ENCODE measurements at places on chromosomes 16 and 17. TPM values are rescaled to one million over a fixed set of nuclear protein-coding genes. Genes with fewer than 3 reads are reported as not detected.

Gene FOXL1
- total RNA-seq, result not detected

Gene PDIA2
- total RNA-seq, result not detected

Gene CRYM
- total RNA-seq, result not detected

DNA sequence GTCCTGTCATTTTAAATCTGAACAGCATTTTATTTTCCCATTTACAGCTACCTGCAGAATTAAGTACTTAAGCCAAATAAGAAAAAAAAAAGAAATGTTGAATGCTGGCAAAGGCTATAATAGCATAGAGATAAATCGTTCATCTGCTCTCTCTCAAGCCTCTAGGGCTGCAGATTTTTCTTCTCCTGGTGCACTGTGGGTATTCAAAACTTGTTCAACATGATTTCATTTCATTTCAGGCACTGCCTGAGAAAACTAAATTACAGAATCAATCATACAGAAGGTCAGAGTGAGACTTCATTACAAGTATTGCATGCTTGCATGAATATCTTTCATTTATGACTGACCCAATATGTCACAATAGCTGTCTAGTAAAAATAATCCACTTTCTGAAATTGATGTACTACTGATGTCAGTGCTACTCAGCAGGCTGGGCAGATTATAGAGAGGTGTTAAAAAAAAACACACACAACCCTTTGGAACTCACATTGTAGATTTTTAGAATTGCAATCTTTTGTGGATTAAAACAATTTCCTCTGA, 86.2 kb downstream of the TOX3 start:
- DNase-seq, result no peak

- DNase-seq, result peak; percentile 86
These were observed 4.9 kb downstream of the SDK2 start for GRCh38 chr17:73639322-73639721.

DNA sequence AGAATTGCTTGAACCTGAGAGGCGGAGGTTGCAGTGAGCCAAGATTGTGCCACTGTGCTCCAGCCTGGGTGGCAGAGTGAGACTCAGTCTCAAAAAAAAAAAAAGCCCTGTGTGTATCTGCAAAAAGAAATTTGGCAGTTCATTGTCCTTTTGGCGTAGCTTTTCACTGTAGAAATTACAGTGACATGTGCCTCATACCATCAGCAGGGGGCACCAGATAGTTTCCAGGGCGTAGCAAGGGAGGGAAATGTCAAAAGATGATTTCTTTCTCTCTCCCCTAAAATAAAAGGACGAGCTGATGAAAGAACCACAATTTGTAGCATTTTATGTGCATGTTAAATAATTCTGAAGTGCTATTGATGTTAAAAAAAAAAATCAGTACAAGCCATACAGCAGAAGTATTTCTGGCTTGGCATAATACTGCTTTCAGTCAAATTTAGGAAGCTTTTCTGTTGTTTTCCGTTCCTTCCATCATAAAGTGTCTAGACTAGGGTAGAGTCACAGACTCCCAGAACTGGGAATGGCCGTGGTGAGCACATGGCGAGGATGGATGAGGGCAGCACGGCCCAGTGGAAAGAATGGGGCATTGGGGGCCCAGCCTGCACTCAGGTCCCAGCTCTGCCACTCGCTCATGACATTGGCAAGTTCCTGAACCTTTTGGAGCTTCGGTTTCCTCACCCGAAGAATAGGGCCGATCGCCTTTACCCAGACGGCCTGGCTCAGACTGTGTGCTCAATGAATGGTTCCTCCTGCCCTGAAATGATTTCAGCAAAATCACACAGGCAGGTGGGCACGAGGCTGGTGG, 59.8 kb upstream of the RPH3AL start:
- peak; percentile 19 for DNase-seq

DNA sequence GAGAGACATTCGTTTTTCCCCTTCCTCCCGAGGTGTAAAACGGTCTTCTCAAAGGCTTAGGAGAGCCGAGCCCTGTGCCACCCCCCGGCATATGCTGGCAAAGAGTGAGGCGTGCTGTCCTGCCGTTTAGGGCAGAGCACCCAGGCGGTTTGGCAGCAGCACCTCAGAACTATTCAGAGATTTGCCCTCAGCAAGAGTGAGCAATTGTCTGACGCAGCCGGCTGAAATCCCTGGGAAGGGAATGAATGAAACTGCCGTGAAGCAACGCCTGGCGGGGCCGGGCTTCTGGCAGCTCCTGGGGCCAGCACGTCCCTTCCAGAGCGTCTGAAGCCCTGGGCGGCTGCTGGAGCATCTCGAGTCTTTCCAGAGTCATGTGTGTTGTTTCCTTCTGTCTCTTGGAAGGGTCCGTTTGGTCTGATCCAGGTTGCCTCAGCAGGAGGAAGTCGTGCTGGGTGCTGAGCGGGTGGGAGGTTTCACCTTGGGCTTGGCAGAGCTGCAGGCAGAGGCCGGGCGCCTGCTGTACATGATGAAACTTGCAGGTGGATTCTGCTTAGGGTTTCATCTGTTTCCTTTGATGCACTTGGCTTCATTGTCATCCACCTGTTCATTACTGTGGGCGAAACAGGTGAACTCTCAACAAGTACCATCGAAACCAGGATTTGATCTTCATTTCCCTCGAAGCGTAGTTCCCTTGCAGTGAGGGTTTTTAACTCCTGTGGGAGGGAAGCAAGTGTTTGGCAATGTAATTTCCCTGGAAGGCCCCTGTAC, 35.4 kb downstream of the TBCD start:
- DNase-seq, result peak; percentile 97

- no peak for DNase-seq
These were observed 38.4 kb upstream of the CBFA2T3 start for GRCh38 chr16:89015271-89015859.

Measured in MG63 (cell line).